ENCODE measurements at places on chromosomes 11 and 22. TPM values are rescaled to one million over a fixed set of nuclear protein-coding genes. Genes with fewer than 3 reads are reported as not detected.

DCPS gene
- 21.2 TPM for polyA plus RNA-seq

RAB36 gene
- 1.7 TPM for polyA plus RNA-seq

NLRP10 gene
- not detected for polyA plus RNA-seq

GRCh38 chr11:125245299-125245698 lies 80.7 kb downstream of the PKNOX2 start:
- DNase-seq = no peak

- DNase-seq = peak; percentile 62
Measured at GRCh38 chr11:128725630-128726319, 31.9 kb downstream of the FLI1 start.

- peak; percentile 81 for DNase-seq
Measured at GRCh38 chr11:124762105-124762623, at the start of gene ESAM. Gene ESAM, minus strand, starts transcription at chr11:124762290. Its CDS starts 136 bp downstream, at chr11:124762154.

- DNase-seq = no peak
Measured at GRCh38 chr22:38006906-38007305, 22.6 kb upstream of the SOX10 start.

DNA sequence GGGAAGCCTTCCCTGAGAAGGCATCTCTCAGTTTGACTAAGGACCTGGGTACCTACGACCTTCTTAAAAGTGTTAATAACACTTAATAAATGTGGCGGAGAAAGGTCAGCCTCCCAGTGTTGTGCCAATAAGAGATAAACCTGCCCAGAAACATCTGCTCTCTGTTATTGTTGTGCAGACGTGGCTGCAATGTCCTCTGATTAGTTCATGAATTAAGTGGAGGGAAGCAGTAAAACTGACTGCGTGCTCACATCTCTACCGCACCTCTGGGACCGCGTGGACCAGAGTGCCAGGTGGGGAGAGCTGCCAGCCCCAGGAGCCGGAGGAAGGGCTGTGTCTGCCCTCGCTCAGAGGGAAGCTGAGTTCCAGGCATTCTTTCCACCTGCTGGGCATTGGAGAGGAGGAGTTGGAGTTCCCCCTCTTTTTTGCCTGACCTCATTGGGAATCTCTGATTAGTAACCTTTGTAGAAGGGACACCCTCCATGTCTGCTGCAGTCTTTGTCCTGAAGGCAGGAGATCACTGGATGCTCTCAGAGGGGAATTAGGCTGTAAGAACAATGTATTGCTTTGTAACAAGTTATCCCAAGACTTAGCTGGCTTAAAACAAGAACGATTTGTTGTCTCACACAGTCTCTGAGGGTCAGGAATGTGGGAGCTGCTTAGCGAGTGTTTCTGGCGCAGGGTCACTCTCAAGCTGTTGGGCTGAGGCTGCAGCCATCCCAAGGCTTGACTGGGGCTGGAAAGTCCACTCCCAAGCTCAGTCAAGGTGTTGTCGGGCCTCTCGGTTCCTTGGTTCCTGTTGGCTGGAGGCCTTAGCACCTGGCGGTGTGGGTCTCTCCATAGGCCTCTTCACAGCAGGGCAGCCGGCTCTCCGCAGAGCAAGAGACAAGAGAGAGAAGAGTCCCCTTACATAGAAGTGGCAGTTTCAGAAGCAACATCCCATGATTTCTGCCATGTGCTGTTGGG lies 247.6 kb upstream of the TBCEL start:
- DNase-seq = no peak

All from stomach (tissue), 19 donors.